ENCODE measurements at places on chromosomes 5 and 9.

DNA sequence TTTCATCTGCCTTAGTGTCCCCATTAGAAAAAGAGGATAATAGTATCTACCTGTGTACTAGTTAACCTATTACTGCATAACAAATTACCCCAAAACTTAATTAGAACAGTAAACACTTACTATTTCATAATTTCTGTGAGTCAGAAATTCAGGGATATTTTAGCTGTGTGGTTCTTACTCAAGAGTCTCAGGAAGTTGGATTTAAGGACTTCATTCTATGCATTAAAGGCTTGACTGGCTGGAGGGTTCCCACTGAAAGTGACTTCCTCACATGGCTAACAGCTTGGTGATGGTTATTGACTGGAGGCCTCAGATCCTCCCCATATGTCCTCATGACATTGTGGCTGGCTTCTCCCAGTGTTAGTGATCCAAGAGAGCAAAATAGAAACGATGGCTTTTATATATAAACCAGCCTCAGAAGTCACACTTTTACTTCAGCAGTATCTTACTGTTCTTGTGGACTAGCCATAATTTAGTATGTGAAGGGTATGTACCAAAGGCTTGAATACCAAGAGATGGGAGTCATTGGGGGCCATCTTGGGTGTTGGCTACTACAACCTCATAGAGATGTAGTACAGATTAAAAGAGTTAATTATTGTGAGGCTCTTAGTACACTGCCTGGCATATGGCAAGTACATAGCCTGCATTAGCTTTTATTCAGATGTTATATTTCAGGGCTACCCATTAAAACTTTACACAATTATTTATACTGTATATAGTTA is 9.9 kb downstream of the RAD23B start:
- DNase-seq = no peak

GRCh38 chr9:23567516-23568165 is 258.4 kb downstream of the ELAVL2 start:
- no peak for DNase-seq

- no peak for DNase-seq
Observed at GRCh38 chr5:135110785-135111596, 77.0 kb upstream of the PITX1 start.

DNA sequence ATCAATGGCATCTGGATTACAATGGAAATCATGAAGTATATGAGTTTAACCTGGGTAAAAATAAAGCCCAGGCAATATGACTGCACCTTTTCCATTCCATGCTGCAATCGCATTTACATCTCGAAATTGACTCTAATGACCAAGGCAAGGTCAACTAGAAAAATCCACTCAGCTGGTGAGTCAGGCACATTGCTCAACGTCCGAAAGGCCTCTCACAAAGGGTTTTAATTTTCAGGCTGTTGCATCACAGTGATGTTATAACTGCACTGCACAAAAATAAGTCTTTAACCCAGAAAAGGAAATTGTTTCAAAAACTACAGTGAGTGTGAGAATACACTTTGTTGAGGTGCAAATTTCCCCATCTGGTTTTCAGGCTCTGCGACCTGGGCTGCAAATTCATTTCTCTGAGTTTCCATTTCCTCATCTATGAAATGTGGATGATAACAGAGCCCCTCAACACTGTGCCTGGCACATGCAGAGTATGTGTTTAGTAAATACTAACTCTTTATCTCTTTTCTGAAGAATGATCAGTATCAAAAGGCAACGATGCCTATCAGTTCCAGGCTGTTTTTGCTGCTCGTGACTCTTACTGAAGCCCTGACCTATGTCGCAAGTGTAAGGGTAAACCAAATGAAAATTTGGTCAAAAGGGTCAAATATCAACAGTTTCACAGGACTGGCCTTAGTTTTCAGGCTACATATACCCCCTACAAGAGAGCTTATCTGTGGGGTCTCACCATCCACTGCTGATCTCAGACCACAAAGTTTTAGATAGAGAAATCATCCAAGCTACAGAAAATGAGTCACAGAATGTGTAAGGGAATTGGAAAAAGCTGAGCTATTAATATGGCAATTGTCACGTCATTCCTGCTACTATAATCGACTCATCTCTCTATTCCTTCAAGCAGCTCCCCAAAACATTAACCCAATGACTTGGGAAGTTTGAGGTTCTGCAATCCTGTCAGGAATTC is 4.1 kb downstream of the NFIL3 start:
- DNase-seq = no peak
